ENCODE measurements at places on chromosomes 13 and 19.

DNA sequence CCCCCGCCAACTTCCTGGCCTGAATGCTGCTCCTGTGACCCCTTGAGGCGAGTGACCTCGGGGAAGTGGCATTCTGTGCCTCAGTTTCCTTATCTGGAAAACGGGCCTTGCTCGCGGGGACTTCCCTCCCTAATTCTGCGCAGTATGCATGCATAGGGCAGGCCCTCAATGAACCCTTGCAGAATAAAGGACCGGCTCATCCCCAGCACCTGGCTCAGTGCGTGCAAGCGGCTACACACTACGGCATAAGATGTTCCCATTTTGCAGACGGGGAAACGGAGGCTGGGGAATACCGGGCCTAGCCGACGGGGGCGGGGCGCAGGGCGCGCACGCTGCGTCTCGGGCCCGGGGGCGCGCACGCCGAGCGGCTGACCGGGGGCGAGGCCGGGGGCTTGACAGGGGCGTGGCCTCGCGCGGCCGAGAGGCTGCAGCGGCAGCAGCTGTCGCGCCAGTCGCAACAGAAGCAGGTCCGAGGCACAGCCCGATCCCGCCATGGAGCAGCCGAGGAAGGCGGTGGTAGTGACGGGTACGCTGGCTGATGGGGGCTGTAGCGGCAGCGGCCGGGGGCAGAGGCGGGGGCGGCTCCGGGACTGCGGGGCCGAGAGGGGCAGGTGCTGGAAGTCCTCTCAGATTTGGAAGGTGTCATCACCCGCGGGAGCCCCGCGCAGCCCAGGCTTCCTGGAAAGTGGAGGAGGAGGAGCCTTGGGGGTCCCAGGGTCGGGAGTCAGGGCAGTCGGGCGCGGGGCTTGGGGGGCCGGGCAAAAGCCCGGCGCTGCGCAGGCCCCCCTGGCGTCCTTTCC lies at the start of gene PGPEP1:
PGPEP1 (plus strand) TSS at position 409 of the 800 bp plus-strand sequence; CDS start at position 493, 84 bp downstream.
- DNase-seq = peak; percentile 73

- no peak for DNase-seq
These were observed 6.7 kb upstream of the ONECUT3 start for GRCh38 chr19:1746401-1747284.

DNA sequence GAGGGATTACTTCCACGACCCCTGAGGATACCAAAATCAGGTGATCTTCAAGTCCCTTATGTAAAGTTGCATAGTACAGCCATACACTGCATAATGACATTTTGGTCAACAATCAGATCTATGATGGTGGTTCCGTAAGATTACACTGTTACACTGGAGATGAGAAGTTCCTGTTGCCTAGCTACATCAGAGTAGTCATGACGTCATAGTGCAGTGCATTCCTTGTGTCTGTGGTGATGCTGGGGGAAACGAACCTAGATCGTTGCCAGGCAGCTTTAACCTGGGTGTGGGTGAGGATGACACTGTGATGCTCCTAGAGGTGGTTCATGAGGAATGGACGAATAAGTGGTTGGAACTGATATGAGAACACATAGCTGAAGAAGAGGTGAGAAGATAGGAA lies 9.1 kb downstream of the ZNF610 start:
- no peak for DNase-seq

- peak; percentile 24 for DNase-seq
These were observed 123.5 kb downstream of the CRYL1 start for GRCh38 chr13:20401931-20402856.

DNA sequence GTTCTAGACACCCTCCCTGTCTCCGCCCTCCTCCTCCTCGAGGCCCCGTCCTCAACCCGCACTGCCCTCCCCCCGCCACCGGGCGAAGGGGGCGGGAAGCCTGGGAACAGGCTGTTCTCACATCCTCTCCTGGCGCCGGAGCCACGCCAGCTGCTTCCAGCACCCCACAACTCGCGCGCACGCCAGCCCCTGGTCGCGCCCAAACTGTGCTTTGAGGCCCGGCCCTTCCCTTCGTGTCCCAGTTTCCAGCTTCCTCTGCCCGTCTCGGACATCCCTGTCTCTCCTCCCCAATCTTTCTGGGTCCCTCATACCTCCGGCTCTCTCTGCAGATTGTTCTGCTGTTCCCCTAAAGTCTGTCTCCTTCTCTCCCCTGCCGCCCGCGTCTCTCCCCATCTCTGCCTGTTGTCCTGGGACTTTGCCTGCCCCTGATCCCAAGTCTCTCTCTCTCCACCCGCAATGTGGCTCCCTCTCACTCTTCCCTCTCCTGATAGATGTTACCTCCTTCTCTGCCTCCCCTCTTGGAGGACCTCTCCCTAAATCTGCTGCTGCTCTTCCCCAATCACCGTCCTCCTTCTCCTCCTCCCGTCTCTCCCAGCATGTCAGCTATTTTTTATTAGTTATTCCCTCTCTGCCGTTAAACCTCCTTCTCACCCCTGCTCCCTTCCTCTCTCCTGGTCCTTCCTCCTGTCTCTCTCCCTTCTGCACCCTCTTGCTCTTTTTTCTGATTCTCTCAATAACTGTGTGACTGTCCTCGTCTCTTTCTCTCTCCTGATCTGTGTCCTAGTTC lies 14.2 kb downstream of the DPF1 start:
- DNase-seq = no peak

DNA sequence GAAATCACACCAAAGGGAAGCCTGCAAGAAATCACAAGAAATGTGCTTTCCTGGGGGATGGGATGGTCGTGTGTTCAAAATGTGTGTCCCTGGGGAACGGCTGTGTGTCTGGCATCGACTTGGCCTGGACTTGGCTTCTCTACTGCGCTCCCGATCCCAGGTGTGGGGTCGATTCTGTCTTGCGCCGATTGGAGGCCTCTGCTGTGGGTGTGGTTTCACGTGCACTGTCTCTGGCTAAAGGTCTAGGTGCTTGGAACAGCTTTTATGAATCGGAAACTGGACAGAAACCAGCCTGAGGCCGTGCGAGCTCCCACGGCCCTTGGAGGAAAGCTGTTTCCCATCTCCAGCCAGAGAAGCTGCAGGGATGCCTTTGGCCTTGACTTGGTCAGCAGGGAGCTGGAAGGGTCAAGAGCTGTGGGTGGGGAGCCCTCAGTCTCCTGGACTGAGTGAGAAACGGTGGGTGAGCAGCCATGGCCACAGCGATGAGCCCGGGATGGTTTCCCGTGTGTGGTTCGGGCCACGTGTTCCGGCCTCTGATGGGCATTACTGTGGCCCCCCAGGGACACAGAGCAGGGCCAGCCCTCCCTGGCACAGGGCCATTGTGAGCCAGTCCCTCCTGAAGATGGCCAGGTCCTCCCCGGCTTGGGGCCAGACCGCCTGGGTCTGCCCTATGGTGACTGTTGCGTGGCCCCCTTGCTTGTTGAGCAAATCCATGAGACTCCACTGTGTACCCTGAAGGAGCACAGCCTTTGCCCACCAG lies 29.7 kb downstream of the MCF2L start:
- no peak for DNase-seq

- DNase-seq = no peak
These were observed 1.5 kb downstream of the PSPN start for GRCh38 chr19:6374161-6374709.

DNA sequence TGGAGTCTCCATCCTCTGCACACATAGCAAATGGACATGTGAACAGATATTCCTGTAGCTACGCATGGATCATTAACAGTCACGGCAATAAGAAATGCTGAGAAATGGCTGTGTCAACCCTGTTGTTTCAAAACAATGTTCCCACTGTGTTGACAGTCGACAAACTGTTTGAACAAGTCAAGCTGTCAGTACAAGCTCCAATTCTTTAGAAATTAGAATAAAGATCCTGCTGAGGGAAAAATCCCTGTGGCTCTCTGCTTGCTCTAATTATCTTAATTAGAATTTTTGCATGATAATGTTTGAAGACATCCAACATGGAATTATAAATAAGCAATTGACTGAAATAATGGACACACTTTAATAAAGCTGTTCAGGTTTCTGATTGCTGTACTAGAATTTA lies 37.9 kb upstream of the CPB2 start:
- no peak for DNase-seq

GRCh38 chr13:99577934-99578917 lies 77.0 kb downstream of the TM9SF2 start:
- DNase-seq = no peak

GRCh38 chr19:347946-348861 lies 3.6 kb upstream of the MIER2 start:
- DNase-seq = no peak

DNA sequence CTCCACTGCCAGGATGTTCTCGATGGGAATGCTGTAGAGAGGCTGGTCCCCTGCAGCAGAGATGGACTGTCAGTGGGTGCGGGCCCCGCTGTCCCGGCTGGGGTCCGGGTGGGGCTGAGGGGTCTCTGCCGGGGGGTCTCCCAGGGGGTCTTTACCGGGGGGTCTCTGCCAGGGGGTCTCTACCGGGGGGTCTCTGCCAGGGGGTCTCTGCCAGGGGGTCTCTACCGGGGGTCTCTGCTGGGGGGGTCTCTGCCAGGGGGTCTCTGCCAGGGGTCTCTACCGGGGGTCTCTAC lies 25.7 kb upstream of the C13orf46 start:
- no peak for DNase-seq

- no peak for DNase-seq
These were observed 6.9 kb downstream of the UBAC2 start for GRCh38 chr13:99207511-99207910.

DNA sequence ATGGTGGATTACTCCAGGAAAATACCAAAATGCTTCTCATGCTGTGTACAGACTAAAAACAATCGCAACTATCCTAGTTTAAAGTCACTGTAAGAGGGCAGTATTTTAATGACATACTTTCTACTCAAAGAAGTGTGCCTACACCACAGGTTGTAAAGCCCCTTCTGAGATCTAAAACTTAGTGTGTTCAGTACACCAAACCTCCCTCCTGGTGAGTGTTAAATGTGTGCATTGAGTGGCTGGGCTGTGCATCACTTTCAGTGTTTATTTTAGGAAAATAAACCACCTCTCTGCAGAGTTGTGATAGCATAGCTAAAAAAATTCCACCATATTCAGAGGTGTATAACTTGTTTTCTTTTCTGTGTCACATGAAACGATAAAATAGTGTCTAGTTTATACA lies 263.7 kb downstream of the DACH1 start:
- no peak for DNase-seq

- no peak for DNase-seq
These were observed 389.3 kb downstream of the FGF14 start for GRCh38 chr13:102012299-102013293.

Measured in T-helper 2 cell treated with Interferon-gamma antibody and Interleukin-4, amounts not matched to agents 5 μg/mL and 100 μg/mL, for 36 hours (primary cell).